ENCODE measurements at places on chromosomes 6 and 20. TPM values are rescaled to one million over a fixed set of nuclear protein-coding genes. Genes with fewer than 3 reads are reported as not detected.

MYLK2 gene
- total RNA-seq, result 0.27 TPM

GRCh38 chr20:20092827-20093226 is 40.5 kb downstream of the CFAP61 start:
- DNase-seq, result no peak
- peaks cover 29% of the 10 kb centered on the region for H3K27me3 ChIP-seq
- H3K4me1 ChIP-seq, result no peaks in the 10 kb centered on the region
- H3K27ac ChIP-seq, result no peak overlapping the region
- H3K4me3 ChIP-seq, result no peak overlapping the region
- H3K36me3 ChIP-seq, result no peaks in the 10 kb centered on the region

GRCh38 chr6:65229825-65230224 is 477.2 kb downstream of the EYS start:
- no peaks in the 10 kb centered on the region for H3K36me3 ChIP-seq
- H3K4me1 ChIP-seq, result peaks cover 17% of the 10 kb centered on the region
- no peak overlapping the region for H3K27ac ChIP-seq
- no peak for DNase-seq
- no peak overlapping the region for H3K4me3 ChIP-seq

DNA sequence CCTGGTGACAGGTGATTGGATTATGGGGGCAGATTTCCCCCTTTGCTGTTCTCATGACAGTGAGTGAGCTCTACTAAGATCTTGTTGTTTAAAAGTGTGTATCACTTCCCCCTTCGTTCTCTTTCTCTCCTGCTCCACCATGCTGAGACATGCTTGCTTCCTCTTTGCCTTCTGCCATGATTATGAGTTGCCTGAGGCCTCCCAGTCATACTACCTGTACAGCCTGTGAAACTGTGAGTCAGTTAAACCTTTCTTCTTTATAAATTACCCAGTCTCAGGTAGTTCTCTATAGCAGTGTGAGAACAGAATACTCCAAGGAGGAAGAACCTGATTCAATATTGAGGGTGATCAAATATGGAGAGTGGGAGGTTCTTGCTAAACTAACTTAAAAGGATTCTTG is 724.9 kb downstream of the DOK5 start:
- H3K36me3 ChIP-seq, result no peaks in the 10 kb centered on the region
- no peaks in the 10 kb centered on the region for H3K27me3 ChIP-seq
- H3K4me3 ChIP-seq, result no peak overlapping the region
- no peak for DNase-seq
- H3K27ac ChIP-seq, result no peak overlapping the region
- H3K4me1 ChIP-seq, result no peaks in the 10 kb centered on the region

All from mesothelial cell of epicardium (in vitro differentiated cells).